ENCODE measurements at places on chromosomes 2 and 18.

DNA sequence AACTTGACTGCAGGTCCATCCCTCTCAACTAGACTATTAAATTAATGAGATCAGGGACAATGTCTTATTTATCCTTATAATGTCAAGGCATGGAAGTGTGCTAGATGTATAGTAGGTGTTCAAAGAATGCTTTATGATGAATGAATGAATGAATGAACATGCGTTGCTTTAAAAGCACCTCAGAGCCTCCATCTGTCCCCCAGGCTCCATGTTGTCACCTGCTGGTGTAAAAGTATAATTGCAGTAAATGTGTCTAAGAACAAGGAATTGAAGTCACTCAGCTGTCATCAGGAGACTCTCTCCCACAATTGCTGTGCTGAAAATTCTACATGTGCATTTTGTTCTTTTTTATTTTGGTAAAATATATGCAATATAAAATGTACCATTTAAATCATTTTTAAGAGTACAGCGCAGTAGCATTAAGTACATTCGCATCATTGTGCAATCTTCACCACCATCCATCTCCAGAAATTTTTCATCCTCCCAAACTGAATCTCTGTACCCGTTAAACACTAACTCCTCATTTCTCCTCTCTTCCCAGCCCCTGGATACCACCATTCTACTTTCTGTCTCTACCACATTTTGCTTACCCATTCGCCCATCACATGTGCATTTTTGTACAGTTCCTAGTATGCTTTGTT lies 52.6 kb downstream of the GNAL start:
- DNase-seq: peak; percentile 24

DNA sequence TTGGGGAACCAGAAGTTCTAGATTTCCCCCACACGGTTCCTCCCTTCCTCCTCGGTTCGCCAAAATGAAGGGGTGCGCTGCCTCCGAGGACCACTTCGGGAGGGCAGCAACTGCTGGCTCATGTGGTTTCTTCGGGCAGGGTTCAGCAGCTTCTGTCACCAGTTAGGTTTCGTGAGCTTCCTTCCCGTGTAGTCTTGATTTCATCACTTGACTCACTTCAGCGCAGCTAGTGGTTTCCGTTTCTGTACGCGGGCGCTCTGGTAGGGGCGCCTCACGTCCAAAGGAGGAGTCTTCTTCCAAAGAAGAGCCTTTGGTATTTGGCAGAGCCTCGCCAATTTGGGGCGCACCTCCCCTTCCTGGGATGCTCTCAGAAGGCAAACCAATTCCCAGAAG lies 485 bp upstream of the GALNT3 start:
- no peak for DNase-seq

GRCh38 chr18:63113899-63114565 lies 205.5 kb downstream of the BCL2 start:
- DNase-seq: no peak

DNA sequence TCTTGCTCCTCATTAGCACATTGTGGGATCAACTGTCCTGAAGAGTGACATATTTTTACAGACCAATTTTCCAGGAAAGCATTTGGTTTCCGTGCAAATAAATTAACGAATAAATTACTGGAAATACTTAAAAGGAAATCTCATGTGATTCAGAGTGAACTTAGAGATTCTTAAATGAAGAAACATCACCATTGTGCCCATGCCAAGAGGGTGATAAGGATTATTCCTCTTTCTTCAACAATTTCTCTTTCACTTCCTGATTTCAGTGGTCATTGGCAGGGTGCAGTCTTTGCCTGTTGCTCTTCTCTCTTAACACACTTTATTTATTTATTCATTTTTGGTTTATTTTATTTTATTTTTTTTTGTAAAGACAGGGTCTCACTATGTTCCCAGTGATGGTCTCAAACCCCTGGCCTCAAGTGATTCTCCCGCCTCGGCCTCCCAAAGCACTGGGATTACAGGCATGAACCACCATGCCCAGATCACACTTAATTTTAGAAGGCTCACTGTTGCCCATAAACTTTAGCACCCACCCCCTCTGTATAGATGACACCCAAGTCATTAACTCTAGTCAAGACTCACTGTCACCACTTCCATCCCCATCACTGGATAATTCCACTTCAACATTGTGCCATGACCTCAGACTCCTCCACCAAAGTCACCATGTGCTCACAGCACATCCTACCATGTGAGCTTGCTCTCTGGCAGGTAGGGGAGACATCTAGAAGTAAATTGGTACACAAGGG lies 92.6 kb upstream of the CERS6 start:
- no peak for DNase-seq

DNA sequence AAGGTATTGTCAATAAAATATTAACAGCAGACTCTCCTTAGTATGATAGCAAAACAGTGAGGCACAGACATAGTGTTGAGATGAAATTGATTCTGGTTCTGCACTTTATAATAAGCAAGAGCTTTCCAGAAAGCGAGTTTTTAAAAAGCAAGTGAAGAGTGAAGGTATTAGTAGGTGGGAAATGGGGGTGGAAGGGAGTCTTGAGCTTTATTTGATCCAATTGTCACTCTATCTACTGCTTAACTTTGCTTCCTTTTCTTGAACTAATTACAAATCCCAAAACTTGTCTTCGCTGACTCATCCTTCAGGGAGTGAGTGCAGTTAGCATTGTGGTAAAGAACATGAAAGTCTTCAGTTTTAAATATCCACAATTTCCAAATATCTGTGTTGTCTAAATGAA lies 120.6 kb upstream of the BOD1L2 start:
- DNase-seq: no peak

DNA sequence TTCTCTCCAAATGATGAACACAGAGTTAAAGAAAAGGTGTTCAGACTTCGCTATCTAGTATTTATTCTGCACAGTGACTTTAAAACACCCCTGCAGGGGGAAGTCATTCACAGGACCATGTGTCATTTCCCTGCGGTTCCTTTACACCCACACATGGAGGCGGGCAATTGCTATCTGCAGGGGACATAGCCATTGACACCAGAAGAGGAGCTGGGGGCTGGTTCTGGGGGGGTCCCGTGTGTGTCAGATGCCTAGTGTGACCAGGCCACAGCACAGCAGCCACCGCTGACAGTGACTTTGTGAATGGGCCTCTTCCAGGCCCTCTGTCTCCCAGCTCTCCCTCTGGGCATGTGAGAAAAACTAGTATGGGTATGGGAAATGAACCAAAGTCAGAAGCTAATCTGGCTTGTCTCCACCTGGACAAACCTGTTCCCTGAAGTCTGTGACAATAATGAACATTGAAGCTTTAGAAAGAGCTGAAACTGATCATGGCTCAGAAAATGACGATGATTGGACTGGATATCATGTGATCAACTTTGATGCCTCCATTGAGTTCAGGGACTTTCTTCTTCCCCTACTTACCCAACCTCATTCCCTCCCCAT lies 7.5 kb upstream of the GBX2 start:
- no peak for DNase-seq

DNA sequence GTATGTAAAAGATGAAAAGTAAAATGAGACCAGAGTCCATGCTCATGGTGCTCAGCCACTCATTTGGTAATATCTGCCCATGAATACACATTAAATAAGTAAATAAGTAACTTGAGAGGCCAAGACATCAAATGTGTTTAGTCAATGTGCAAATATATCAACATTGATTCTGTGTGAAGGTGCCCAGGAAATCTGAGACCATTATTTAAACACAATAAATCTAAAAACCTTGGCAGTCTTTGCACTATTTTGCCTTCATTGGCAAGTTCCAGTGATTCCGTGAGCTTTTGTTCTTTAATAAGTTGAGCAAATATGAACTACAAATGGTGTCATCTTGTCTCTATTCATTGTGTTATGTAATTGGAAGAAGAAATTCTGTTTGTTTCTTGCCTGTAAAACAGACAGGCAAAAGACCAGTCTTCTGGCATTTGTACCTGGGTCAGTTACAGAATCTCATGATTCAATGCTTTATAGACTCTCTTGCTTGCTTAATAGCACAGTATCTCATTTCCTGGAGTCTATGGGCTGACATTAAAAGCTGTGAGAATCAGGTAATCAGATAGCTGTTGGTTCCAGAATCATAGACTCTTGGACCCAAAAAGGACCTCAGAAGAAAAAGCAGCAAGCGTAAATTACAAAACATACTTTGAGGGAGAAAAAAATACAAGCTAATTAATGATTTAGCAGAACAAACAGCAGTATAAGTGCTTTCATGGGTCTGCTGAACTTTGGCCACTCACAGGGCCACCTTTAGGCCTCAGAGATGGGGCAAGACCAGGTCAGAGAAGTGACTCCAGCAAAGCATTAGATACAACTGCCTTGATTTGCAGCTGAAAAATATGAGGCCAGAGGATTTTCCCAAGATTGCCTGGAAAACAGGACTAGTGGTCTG lies 20.0 kb upstream of the SERPINB3 start:
- no peak for DNase-seq

DNA sequence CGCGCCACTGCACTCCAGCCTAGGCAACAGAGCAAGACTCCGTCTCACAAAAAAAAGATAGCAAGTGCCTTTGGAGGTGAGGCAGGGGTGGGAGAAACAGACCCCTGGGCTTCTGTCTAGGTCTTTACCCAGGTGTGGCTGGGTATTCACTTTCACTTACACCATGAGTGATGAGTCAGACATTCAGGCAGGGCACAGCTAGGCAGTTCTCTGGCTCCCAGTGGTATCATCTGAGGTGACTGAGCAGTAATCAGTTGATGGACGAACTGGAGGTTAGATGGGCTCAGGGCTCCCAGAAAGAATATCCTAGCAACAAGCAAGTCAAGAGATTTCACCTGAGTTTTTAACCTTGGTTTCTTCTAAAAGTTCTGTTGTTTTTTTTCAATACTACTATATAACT lies 107.0 kb upstream of the RAB6C start:
- DNase-seq: no peak

GRCh38 chr18:49626842-49627467 lies 65.1 kb downstream of the LIPG start:
- DNase-seq: no peak

GRCh38 chr18:73340135-73340977 lies 472.6 kb upstream of the NETO1 start:
- no peak for DNase-seq

- DNase-seq: no peak
These were observed at the start of gene GDF7 for GRCh38 chr2:20666304-20667150. TSS of gene GDF7 (plus strand) at chr2:20667144. CDS start at chr2:20667240, 96 bp downstream.

DNA sequence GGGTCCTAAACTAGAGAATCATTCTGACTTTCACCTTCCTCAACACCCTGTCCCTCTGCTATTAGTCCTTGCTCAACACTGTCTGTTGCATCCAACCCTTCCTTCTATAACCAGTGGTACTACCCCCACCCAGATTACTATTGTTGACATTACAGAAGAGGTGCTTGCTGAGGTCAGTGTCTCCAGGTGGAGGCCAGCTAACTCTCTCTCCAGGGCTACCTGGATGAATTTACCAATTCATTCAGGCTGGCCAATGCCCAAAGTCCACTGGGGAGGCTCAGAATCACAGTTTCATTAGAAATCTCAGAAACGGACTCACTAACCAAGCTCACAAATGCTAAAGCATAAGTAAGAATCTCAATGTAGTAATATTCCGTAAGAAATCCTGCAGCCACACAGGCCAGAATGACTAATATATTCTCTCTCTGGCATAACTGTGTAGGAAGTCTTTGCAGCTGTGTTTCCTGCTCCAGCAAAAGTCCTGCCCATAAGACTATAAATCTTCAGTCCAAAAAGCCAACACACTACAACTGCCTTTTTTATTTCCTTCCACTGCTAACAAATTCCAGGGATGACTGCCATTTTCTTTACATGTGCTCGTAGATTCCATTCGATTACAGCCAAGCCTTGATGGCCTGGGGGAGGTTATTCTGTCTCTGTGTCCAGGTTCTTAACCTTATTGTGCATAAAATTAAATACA lies 10.0 kb upstream of the TTR start:
- DNase-seq: no peak

GRCh38 chr18:21330122-21330701 lies 88.2 kb downstream of the GREB1L start:
- DNase-seq: no peak

- DNase-seq: no peak
These were observed 35.5 kb downstream of the DDX18 start for GRCh38 chr2:117850015-117850414.

- peak; percentile 84 for DNase-seq
These were observed 66.9 kb downstream of the HPCAL1 start for GRCh38 chr2:10369269-10370255.

GRCh38 chr18:32271672-32272208 lies 81.9 kb downstream of the MEP1B start:
- DNase-seq: no peak

DNA sequence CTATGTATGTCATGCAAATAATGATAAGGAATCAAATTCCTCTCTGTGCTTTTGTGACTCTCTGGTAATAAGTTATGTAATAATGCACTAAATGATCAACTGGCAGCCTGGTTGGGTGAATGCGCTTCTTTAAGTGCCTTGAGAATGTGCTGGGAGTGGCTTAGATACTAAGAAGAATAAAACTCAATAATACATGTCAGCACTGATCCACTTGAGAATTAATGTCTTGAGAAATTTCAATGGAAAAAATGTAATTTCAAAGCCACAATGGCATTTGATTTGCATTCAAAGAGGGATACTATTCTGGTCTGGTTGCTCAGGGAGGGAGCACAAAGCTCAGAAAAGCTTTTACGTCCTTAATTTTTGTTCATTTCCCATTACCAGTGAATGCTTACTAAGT lies 137.7 kb upstream of the MMADHC start:
- no peak for DNase-seq

DNA sequence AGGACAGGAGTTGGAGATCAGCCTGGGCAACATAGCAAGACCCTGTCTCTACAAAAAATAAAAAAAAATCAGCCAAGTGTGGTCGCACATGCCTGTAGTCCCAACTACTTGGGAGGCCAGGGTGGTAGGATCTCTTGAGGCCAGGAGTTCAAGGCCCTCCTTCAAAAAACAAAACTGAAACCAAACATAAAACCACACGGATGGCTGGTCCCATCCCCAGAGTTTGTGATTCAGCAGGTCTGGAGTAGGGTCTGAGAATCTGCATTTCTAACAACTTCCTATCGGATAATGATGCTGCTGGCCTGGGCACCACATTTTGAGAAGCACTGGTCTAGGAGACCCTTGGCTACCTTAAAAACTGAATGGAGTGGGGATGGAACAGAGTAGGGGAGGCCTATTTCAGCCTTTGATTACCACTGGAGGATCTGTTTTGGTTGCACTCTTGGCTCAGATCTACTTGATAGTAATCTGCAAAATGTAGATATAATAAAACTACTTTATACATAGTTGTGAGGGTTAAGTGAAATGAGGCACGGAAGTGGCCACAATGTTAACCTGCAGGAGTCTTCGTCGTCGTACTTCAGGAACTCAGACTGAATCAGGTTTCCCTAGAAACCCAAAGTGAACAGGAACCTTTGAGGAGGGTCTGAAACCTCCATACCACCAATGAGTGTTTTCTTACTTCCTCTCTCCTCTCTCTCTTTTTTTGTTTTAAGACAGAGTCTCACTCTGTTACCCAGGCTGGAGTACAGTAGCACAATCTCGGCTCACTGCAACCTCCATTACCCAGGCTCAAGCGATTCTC lies 25.5 kb upstream of the NFE2L2 start:
- DNase-seq: no peak

Measured in hematopoietic multipotent progenitor cell treated with erythropoietin and hydrocortisone succinate and interleukin-3 and kit ligand, for 15 days (in vitro differentiated cells).